Head of caudate nucleus (tissue), 42 donors: ENCODE measurements at places on chromosomes 12 and 14.

DNA sequence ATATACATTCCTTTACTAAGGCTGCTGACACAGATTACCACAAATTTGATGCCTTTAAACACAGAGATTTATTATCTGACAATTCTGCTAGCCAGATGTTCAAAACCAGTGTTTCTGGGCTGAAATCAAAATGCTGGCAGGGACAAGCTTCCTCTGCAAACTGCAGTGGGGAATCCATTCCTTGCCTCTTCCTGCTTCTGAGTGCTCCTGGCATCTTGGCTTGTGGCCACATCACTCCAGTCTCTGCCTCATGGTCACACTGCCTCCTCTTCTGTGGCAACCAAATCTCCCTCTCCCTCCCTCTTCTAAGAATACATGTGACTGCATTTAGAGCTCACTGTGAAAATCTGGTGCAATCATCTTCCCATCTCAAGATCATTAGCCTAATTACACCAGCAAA, 235.7 kb downstream of the TTC8 start:
- no peak for DNase-seq

DNA sequence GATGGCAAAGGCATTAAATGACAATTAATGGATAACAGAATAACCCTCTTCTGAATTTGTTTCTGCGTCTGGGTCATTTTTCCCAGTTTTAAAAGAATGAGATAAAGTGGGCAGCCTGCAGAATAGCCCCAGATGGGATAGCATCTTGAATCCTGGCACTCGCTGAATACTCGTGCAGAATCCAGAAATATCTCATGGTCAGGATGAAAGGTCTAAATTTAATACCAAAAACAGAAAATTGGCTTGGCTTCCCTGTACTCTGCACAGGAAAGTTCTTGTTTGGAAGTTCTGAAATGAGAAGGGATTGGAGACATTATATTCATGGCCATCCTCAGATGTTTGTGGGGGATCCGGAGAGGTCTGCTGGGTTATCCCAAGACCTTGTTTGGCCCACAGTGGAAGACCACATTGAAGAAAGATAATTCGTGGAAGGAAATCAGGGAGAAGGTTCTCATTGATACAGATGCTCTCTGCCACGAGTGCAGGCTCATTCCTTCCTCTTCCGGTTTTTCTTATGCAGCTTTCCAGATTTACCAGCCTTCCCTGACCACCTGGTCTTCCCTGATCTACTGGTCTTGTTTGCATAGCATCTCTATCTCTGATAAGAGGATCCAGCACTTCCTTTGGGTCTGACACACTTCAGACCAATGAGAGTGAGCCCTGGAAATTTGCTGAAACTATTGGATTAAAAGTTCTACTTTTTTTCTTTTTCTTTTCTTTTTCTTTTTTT, 6.0 kb upstream of the IFT81 start:
- DNase-seq, result no peak

DNA sequence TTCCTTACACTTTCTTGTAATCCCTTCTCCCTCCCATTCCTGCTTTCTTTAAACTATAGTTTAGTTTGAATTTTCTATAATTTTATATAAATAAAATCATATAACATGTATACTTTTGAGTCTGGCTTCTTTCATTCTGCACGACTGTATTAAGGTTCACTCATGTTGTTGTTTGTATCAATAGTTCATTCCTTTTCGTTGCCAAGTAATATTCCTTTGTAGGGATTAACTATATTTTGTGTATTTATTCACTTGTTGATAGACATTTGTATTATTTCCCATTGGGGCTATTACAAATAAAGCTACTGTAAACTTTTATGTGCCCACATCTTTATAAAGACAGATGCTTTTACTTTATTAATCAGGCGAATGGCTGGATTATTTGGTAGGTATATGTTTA, 39.4 kb upstream of the TBC1D15 start:
- no peak for DNase-seq

DNA sequence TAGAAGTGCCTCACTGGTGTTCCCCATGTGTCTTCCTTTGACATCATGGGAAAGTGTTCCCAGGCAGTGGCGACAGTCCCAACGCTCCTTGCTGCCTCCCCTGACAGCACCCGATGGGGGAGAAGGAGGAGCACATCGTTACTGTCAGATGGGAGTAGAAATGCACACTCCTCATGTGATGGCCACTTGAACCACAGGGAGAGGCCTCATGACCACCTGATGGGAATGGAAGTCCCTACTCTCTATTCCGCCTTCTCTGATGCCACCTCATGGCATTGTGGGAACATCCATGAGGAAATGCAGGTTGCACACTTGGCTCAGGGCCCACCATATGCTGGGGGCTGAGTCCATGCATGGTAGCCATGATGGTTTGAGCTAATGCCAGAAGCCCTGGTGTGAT, 14.3 kb upstream of the CORO1C start:
- DNase-seq, result no peak

GRCh38 chr14:33504246-33505099, 446.4 kb downstream of the EGLN3 start:
- no peak for DNase-seq
